ENCODE measurements at places on chromosomes 3 and 15.

DNA sequence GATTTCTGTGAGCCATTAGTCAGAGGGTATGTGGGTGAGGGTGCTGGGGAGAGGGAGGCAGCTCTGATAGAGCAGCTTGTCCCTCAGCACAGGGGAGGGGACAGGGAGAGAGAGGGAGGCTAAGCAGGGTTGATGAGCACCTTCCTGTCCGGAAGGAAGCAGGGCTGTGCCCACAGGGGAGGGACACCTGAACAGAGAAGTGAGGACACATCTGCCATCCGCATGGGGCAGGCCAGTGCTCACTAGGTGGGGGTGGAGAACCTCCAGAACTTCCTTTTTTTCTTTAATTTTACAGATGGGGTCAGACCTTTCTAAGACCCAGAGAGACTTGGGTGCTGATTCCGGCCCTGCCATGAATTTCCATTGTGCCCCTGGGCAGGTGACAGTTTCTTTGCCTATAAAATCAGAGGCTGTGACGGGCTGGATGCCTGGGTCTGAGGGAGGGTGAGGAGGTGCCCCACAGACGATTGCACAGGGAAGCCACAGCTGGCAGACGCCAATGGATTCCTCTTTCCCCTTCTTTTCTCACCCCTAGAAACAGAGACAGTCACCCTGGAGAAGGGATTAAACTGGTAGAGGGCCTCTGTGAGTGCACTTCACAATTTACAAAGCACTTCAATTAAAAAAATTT, 4.1 kb upstream of the TGM5 start:
- DNase-seq = no peak

DNA sequence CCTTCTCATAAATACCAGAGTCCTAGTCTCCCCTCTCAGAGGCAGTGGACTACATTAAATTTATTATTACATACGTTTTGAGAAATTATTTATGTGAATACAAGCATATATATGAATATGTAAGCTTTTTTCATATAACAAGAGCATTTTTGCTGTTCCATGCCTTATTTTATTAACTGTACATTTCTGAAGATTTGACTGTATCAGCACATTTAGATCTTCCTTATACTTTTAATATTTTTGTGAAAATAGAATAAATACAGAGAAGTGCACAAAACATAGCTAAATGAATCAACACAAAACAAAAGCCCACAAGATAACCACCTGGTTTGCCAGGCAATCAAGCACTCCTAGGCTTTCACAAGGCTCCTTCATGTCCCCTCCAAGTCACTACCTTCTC, 27.8 kb downstream of the HHLA2 start:
- no peak for DNase-seq

GRCh38 chr15:68980786-68981185, 33.7 kb upstream of the NOX5 start:
- no peak for DNase-seq

GRCh38 chr15:77975332-77976094, 102.0 kb downstream of the TBC1D2B start:
- DNase-seq = no peak

- no peak for DNase-seq
Observed at GRCh38 chr15:76099388-76099787, 39.6 kb downstream of the TMEM266 start.

GRCh38 chr3:155007729-155008128, 72.4 kb upstream of the MME start:
- DNase-seq = no peak

DNA sequence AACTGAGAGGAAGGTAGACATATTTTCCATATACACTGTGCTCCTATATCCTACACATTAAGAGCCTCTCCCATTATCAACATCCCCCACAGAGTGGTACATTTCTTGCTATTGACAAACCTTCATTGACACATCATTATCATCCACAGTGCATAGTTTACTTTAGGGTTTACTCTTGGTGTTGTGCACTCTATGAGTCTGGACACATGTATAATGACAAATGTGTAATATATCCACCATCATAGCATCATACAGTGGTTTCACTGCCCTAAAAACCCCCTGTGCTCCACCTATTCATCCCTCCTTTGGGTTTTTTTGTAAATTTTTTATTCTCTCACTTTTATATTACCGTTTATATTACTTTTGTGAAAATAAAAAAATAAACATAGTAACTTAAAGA, 22.2 kb upstream of the CLDN18 start:
- no peak for DNase-seq

DNA sequence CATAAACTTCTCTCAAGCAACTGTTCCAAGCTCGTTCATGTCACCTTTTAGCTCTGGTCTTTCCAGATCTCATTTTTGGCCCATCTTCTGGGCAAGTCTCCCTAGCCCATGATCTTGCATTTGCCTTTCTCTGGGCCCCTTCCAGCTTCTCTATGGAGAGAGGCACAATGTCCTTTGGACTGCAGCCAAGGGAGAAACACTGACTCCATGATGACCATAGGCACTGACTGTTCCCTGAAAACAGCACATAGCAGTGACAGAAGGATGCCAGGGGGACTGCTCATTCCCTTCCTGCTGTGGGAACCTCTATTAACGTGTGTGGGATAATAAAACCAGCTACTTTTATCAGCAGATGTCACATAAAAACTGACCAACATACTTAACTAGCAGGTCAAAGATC, 60.3 kb downstream of the STRIT1 start:
- DNase-seq = no peak

- no peak for DNase-seq
Observed at GRCh38 chr3:42099020-42099765, 8.0 kb downstream of the TRAK1 start.

- no peak for DNase-seq
Observed at GRCh38 chr3:186825872-186826409, 16.6 kb upstream of the ADIPOQ start.

DNA sequence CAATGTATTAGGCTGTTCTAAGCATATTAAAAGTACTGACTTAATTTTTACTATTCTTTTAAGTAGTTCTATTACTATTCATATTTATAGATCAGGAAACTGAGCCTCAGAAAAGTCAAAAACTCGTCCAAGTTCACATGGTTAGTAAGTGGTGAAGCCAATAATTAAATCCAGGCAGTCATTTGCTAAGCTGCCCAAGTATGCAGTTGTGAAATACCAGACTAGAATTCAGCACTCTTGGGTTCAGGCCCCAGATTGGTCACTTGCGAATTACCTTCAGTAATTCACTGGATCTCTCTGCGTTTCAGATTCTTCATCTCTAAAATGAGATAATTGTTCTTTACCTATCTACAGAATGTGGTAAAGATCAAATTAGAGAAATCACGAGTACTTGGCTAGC, 161.9 kb upstream of the CADPS start:
- no peak for DNase-seq

GRCh38 chr3:7190095-7190494, 329.2 kb downstream of the GRM7 start:
- DNase-seq = no peak

DNA sequence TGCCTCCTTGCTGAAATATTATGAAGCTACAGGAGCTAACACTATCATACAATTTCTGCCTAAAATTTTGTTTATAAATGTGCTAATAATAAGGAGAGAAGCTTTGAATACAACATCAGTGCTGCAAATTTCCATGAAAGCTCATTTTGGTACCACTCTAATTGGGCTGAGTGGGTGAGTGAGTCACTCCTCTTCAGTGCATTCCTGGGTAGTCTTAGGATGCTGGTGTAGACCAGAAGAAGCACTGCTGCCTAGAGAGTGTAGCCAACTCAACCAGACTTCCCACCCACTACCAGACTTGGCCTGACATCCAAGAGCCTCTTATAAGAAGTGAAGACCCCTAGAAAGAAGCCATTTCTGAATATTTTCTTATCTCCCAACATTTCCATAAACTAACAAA, 32.5 kb upstream of the CCDC54 start:
- no peak for DNase-seq

GRCh38 chr3:117914540-117915100, 1120.0 kb downstream of the IGSF11 start:
- no peak for DNase-seq

DNA sequence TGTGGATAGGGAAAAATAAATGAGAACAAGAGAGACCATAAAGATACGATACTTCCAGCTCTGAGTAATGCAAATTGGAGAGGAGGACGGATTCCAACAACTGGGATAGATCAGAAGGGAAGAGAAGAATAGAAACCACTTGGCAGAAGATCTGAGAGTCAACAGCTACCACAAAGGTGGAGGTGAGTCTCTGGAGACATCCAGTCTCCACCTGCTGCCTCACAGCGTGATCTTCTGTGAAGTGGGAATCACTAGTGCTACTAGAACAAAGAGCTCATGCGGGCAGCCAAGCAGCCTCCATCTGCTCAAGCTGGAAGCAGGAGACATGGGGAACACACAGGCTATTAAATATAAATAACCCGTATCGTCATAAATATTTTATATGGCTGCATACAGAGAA, 558.5 kb upstream of the CFAP20DC start:
- DNase-seq = no peak

DNA sequence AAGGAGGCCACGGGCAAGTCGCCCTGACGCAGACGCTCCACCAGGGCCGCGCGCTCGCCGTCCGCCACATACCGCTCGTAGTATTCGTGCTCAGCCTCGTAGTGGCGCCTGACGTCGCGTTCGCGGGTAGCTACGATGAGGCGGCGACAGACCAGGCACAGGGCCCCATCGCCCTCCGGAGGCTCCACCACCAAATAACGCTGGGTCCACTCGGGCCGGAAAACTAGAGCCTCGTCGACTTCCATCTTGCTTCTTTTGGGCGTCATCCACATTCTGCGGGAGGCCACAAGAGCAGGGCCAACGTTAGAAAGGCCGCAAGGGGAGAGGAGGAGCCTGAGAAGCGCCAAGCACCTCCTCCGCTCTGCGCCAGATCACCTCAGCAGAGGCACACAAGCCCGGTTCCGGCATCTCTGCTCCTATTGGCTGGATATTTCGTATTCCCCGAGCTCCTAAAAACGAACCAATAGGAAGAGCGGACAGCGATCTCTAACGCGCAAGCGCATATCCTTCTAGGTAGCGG, at the start of gene EPM2AIP1:
EPM2AIP1 (minus strand) TSS at position 326 of the 520 bp plus-strand sequence; CDS start at position 272, 54 bp downstream.
- no peak for DNase-seq

DNA sequence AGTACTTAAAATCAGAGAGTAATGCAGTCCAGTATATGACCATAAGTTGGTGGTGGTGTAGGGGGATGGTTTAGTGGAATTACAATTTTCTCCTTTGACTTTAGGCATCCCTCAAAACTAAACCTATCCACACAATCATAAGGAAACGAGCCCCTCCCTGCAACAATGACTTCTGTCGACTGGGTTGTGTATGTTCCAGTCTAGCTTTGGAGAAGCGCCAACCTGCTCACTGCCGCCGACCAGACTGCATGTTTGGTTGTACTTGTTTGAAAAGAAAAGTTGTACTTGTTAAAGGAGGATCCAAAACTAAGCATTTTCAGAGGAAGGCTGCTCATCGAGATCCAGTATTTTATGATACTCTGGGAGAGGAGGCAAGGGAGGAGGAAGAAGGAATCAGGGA, 52.8 kb downstream of the MGA start:
- DNase-seq = no peak

- DNase-seq = no peak
Observed at GRCh38 chr3:64988188-64988587, 300.4 kb upstream of the ADAMTS9 start.

GRCh38 chr3:146781059-146781458, 175.9 kb upstream of the PLSCR5 start:
- DNase-seq = no peak

- no peak for DNase-seq
Observed at GRCh38 chr3:23713641-23714040, 92.1 kb upstream of the UBE2E1 start.

GRCh38 chr3:62007036-62007435, 366.3 kb downstream of the FEZF2 start:
- no peak for DNase-seq

DNA sequence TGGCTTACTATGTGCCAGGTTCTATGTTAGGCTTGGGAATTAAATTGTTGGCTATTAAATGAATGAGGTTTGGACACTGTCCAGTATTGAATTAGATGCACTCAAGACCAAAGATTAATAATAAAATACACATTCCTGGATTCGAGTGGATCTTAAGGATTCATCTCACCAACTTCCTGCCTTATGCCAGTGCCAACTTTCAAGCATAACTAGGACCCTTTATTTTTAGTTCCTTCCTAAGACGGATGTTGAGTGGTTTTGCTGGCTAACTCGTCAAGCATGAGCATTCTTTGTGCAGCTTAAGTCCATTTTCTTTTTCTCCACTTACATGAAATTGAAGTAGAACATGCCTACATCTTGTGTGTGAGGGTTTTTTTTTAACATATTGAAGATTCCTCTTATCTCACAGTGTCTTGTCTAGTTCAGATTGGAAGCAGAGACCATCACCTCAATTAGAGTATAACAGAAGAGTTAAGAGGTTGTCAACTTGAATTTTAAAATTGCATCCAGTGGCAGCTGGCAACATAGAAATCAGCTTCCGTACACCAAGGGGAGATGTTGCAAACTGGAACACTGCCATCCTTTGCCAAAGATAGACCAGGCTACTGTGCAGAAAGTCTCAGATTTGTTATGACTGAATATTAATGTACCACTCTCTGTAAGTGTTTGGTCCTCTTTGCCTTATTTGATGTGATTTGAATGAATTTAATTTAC, 106.3 kb upstream of the BFSP2 start:
- DNase-seq = no peak

- no peak for DNase-seq
Observed at GRCh38 chr3:76222201-76222600, 436.9 kb upstream of the ZNF717 start.

GRCh38 chr3:194937882-194938321, 252.2 kb downstream of the FAM43A start:
- no peak for DNase-seq

GRCh38 chr3:166243511-166243910, 406.3 kb upstream of the BCHE start:
- no peak for DNase-seq

GRCh38 chr3:19446687-19447086, 298.4 kb downstream of the KCNH8 start:
- no peak for DNase-seq

DNA sequence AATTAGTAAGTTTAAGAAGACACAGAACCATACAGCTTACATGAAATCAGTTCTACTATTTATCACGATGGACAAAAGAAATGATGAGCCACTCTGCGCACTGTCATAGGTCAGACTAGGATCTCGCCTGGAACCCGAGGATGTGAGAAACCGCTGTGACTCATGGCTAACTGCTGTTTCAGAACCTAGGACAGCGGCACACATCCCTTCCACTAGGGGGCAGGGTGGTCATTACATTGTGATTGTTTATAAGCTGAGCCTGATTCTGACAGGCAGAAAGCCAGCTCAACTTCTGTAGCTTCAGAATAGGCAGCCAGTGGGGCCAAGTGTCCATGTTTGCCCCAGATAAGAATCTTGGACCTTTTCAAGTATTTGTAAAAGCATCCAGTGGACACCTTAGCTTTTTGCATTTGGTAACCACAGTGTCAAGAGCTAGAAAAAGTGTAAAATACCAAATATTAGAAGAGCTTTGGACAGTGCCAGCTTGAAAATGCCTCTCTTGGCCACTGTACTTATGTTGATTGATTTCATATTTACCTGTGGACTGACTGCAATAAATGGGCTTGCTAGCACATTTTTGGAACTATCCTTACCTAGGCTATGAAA, 115.8 kb downstream of the KBTBD8 start:
- peak; percentile 33 for DNase-seq

DNA sequence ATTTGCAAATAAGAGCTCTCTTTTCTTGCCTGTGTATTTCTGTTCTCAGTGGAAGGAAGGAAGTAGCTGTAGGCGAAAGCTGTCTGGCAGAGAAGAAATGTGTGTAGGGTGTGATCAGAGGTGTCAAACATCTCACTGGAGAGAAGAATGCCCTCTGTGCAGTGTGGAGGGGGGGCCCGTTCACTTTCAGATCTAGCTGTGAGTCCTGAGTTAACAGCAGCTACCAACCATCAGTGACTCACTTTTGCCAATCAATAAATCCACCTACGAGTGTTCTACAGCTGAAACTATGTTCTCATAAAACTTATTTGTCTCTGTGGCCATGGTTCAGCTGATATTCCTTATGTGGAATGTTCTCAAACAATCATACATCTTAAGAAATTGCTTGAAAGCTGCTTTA, 103.7 kb downstream of the FRMD4B start:
- no peak for DNase-seq

All from GOT3 (cell line).